Right ventricle myocardium superior (tissue), 1 donor: ENCODE measurements at places on chromosomes 4 and X. TPM values are rescaled to one million over a fixed set of nuclear protein-coding genes. Genes with fewer than 3 reads are reported as not detected.

The PRDM5 gene
- 8.0 TPM for total RNA-seq

The MGAT4D gene
- not detected for total RNA-seq

The ZXDA gene
- total RNA-seq = 3.6 TPM

The LNX1 gene
- 10.3 TPM for total RNA-seq

The FABP2 gene
- total RNA-seq = not detected

The HSD17B13 gene
- 0.32 TPM for total RNA-seq

The NKX6-1 gene
- not detected for total RNA-seq

The NCAPG gene
- total RNA-seq = 0.59 TPM

The SH3RF1 gene
- total RNA-seq = 8.3 TPM

The XAGE2 gene
- not detected for total RNA-seq

The FRAS1 gene
- 2.5 TPM for total RNA-seq

The SSX2B gene
- total RNA-seq = not detected

The PARM1 gene
- 65.2 TPM for total RNA-seq

The FATE1 gene
- 0.22 TPM for total RNA-seq

The CTAG2 gene
- total RNA-seq = not detected

The SAGE1 gene
- not detected for total RNA-seq

The CORIN gene
- 65.0 TPM for total RNA-seq

The ARX gene
- total RNA-seq = not detected

The NMU gene
- total RNA-seq = not detected

The ASB9 gene
- 0.70 TPM for total RNA-seq

The ZCCHC18 gene
- 0.65 TPM for total RNA-seq

The FAT4 gene
- 6.2 TPM for total RNA-seq

The SOX3 gene
- not detected for total RNA-seq

The TMLHE gene
- total RNA-seq = 38.8 TPM

The NWD2 gene
- 0.03 TPM for total RNA-seq

The SPATA18 gene
- 2.5 TPM for total RNA-seq

The STBD1 gene
- total RNA-seq = 27.2 TPM

The SERPINA7 gene
- not detected for total RNA-seq

The RBM46 gene
- not detected for total RNA-seq

The LPAR4 gene
- 0.38 TPM for total RNA-seq

The TSPAN7 gene
- total RNA-seq = 26.6 TPM

The AVPR2 gene
- total RNA-seq = 4.1 TPM

The CT45A2 gene
- total RNA-seq = not detected

The CD38 gene
- 2.5 TPM for total RNA-seq

The EDNRA gene
- total RNA-seq = 3.7 TPM

The SPOCK3 gene
- total RNA-seq = not detected

The MBTPS2 gene
- 8.6 TPM for total RNA-seq

The APBB2 gene
- total RNA-seq = 22.5 TPM

The LONRF3 gene
- 2.9 TPM for total RNA-seq

The GRIA3 gene
- total RNA-seq = 0.54 TPM

The ZAR1 gene
- not detected for total RNA-seq

The BTC gene
- total RNA-seq = not detected

The NHSL2 gene
- 4.7 TPM for total RNA-seq

The RTL5 gene
- 2.4 TPM for total RNA-seq

The HAND2 gene
- 142 TPM for total RNA-seq

The SOD3 gene
- total RNA-seq = 62.4 TPM

The PAGE2 gene
- total RNA-seq = not detected

The NEK1 gene
- total RNA-seq = 13.5 TPM

The TRMT44 gene
- 8.4 TPM for total RNA-seq

The UGT2B11 gene
- not detected for total RNA-seq
